ENCODE measurements at places on chromosomes 13 and 19. TPM values are rescaled to one million over a fixed set of nuclear protein-coding genes. Genes with fewer than 3 reads are reported as not detected.

SYT5 gene
- total RNA-seq, result not detected

ADM5 gene
- 4.1 TPM for total RNA-seq

KIR2DL1 gene
- not detected for total RNA-seq

MTUS2 gene
- total RNA-seq, result not detected

ARHGAP45 gene
- 576 TPM for total RNA-seq

LILRB4 gene
- total RNA-seq, result 1.7 TPM

CYP2A7 gene
- not detected for total RNA-seq
